Ammon's horn (tissue), 1 donor: ENCODE measurements at places on chromosomes 4 and X.

DNA sequence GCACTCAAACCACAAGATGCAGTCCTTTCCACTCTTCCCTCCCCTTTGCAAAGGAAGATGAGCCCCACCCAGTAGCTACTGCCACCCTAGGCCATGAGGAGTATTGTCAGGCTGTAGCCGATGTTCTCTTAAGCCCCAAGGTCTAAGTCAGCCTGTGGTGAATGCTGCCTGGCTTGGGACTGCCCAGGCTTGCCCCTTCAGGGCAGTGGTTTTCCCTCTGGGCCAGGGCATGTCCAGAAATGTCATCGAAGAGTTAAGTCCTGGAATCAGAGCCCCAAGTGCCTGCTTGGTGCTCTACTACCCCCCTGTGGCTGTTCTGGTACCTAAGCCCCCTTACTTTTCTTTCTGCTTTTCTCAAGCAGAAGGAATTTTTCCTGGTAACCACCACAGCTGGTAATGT lies 11.8 kb upstream of the PGK1 start:
- no peak for DNase-seq

DNA sequence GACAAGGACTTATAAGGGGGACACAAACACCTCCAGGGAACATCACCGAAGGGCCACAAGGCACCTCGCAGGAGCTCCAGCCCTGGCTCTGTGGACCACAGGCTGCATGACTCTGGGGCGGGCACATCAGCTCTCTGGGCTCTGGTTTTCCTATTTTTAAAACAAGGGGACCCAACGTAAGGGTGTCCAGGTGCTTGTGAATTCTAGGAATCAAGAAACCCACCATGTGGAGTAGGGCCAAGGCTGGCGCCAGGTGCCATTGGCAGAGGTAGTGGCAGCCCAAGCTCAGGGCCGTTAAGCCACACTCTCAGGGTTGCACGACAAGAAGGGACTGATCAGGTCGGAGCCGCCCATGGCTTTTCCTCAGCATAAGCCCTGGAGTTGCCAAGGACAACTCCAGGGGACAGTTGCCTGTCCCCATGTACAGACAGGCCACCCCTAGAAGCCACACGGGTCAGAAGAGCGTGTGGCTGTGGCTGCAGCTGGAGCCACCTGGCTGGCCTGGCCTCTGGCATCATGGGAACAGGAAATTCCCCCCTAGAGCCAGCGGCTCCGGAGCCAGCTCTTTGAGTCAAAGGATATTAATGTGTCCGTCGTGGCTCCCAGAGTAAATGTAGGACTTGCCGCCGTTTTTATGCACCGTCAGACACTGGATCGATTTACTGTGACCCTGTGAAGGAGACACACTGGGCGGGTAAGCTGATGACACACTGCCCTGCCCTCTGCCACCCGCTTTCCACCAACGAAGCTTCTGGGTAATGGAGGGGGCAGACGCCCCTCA lies 32.5 kb downstream of the WDR1 start:
- DNase-seq, result no peak

DNA sequence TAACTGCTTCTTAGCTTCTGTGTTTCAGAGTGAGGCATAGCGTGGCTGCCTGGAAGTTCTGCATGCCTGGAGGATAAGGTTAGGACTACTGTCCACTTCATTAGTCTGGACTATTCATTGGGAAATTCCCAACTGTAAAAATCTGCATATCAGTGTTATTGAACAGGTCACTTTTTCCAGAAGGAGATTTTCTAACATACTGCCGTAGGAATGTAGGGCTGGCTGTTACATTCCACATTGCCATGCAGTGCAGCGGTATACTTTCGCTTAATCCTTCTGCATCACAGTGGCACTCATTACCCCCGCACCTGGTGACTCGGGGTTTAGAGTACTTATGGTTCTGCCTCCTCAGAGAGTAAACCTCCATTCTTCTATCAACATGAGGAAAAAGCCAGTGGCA lies 104.6 kb downstream of the NPFFR2 start:
- no peak for DNase-seq

DNA sequence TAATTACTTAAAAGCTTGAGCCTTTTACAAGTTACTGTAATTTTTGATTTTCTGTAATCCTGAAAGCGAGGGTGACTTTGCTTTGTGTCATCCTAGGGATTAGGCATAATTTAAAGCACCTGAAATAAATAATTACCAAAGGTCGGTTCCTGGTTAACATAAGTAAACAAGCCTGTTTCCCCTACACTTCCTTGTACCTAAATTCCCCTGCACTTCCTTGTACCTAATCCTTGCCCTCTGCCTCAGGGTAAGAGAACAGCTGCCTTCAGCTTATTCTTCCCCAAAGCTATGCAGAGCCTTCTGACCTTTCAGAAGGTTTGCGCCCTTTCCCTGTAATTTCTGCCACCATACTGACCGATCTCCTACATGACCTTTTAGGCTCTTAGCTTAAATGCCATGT lies 166.1 kb upstream of the PDE5A start:
- no peak for DNase-seq

DNA sequence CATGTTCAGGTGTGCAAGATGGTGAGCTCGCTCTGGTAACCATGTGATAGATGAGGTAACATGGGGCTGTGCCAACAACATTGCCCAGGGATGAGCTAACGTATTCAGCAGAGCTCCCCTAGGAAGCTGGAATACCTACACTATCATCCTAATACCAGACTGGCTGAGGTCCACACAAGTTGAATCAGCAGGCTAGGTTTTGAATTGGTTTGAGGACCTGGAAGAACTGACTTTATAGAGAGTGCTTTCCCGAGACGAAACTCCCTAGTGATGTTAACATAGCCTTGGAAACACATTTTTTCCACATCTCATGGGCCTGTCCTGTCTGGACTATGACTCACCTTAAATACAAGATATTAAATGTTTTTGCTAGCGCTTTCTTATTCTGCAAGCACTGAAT lies 56.7 kb downstream of the IGFBP7 start:
- DNase-seq, result no peak

- peak; percentile 56 for DNase-seq
Measured at GRCh38 chr4:128835498-128836222, 26.2 kb downstream of the JADE1 start.

DNA sequence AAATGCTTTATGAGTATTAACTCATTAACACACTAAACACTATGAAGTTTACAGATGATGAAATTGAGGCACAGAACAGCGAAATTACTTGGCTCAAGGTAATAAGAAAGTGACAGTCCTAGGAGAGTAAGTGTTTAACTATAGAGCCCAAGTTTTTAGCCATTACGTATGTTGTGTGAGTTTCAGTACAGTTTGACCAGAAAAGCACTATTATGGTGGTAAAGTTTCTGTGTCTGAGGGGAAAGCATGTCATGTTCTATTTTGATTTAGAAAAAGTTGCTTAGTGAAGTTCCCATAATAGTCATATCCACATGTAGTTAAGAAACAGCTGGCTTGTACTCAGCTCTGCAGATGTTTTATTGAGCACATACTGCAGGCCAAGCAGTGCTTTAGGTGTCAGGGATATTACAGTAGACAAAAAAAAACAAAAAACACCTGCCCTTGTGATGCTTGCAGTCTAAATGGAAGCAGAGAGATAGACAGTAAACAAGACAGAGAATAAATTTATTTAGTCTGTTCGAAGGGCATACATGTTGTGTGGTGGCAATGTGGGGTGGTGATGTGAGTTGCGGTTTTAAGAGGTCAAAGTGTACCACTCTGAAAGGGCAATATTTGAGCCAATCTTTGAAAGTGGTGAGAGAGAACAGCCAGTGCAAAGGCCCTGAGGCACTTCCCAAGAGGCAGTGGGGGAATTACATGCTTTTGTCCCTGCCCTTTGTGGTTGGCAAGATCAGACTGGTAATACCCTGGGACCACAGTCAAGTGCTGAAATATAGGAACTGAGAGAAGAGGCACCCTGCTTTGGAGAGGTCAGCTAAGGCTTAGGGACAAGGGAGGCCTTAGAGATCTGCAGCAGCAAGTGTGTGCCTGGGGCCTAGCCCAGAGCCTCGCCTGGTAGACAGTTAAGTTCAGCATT lies 6.2 kb downstream of the TMEM131L start:
- DNase-seq, result no peak

DNA sequence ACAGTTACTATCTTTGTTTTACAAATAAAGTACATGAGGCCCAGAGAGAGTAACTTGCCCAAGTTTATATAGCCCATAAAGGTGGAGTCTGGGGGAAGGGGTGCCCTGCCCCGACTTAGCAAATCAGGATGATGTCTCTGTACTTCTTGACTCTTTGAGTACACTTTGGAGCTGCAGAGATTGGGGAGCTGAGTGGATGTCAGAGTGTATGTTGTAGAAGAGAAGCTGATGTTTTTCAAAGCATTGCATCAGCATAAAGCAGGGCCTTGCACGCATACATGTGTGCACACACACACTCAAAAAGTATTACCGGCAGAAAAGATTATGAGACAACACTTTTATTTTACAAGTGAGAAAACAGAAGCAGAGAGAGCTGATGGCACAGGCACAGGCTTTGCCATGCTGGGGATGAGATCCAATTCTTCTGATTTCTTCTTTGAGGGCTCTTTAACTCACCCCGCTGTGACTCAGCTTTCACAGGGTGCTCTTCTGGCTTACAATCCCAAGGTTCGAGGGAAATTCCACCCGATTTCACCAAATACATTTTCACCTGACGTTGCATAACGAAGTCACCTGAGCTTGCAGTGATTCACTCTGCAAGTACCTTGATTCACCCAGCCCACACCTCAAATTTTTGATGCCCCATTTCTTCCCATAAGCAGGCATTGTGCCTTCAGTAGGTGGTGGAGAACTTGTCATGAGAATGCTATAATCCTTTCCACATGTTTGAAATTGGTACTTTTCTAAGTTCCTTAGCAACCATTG lies 292.8 kb upstream of the BOD1L1 start:
- no peak for DNase-seq

GRCh38 chr4:8353158-8353669 lies 83.7 kb downstream of the HTRA3 start:
- no peak for DNase-seq

DNA sequence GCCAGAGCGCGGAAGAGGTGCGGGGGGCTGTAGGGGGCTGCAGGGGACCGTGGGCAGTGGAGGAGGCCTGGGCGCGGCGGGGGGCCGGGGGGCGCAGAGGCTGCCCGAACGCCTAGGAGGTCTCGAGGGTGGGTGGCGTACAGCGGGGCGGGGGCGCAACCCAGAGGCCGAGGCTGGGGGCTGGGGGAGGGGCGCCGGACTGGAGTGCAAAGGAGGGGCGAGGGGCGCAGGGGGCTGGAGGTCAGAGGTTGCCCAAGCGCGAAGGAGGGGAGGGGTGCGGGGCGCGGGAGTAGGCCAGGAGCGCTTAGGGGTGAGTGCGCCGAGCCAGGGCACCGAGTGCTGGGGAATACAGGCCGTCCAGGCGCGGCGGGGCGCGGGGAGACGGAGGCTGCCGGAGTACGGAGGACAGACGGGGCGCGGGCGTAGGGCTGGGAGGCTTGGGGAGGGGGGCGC lies 255 bp downstream of the GYG2 start:
- DNase-seq, result no peak

DNA sequence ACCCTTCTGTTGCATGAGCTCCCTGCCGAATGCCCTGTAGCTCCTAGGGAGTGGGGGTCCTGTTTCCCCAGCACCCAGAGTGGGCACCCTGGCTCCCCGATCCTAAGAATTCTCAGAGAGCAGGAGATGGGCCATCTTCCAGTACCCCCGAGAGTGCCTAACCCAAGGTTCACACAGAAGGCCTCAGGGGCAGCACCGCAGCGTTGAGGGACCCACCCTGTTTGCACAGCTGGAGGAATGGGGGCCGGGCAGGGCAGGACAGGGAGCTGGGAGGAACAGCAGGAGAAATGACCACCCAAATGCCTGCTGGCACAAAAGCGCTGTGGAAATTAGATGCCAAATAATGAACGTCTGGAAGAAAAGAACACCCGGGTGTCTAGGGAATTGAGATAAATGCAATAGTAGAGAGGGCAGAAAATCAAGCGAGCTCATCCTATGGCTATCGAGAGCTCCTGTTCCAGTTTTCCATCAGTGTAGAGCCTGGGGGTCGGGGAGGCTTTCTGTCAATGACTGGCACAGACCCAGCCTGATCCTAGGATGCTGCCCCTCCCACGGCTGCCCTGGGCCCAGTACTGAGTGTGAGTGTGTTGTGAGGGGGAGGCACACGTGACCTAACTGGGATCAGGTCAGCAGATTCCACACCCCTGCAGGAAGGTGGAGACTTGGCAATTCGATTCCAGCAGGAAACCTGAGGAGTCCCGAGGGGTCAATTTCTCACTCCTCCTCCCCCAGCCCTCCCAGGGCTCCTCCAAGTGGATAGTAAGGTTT lies 25.7 kb downstream of the SEPTIN6 start:
- no peak for DNase-seq
